ENCODE measurements at places on chromosomes 7 and 10. TPM values are rescaled to one million over a fixed set of nuclear protein-coding genes. Genes with fewer than 3 reads are reported as not detected.
A peak's percentile ranks its signal among the peaks of the same experiment; 100 is the strongest.

Gene INTS15
- polyA plus RNA-seq = 38.3 TPM

Gene DNMBP
- polyA plus RNA-seq = 43.4 TPM

Gene MACC1
- 8.5 TPM for polyA plus RNA-seq

Gene GDF2
- polyA plus RNA-seq = 0.20 TPM

Gene PMPCB
- polyA plus RNA-seq = 104 TPM

Gene PROSER2
- 2.9 TPM for polyA plus RNA-seq

Gene ZNF804B
- 0.07 TPM for polyA plus RNA-seq

Gene AKR1C4
- not detected for polyA plus RNA-seq

Gene FGFR2
- polyA plus RNA-seq = 263 TPM

Gene SFRP5
- 6.4 TPM for polyA plus RNA-seq

Gene SPDYE6
- 8.4 TPM for polyA plus RNA-seq

Gene SPDYE8
- polyA plus RNA-seq = 1.00 TPM

Gene CTAGE15
- 1.8 TPM for polyA plus RNA-seq

Gene ANKRD61
- polyA plus RNA-seq = 3.5 TPM

Gene ADAM12
- 14.8 TPM for polyA plus RNA-seq

Gene TMEM270
- not detected for polyA plus RNA-seq

Gene ATOH7
- polyA plus RNA-seq = 0.28 TPM

Gene DNAJC30
- 7.9 TPM for polyA plus RNA-seq

- DNase-seq = peak; percentile 46
These were observed 27.8 kb downstream of the DENND10 start for GRCh38 chr10:119131512-119132240.

- DNase-seq = no peak
These were observed 16.4 kb downstream of the GARIN1A start for GRCh38 chr7:128688492-128688891.

GRCh38 chr10:5902511-5903274 is 12.7 kb downstream of the FBH1 start:
- no peak for DNase-seq

- DNase-seq = no peak
These were observed 19.6 kb downstream of the GIMAP5 start for GRCh38 chr7:150756858-150757257.

- DNase-seq = no peak
These were observed 216.8 kb upstream of the KLF6 start for GRCh38 chr10:4001811-4002210.

DNA sequence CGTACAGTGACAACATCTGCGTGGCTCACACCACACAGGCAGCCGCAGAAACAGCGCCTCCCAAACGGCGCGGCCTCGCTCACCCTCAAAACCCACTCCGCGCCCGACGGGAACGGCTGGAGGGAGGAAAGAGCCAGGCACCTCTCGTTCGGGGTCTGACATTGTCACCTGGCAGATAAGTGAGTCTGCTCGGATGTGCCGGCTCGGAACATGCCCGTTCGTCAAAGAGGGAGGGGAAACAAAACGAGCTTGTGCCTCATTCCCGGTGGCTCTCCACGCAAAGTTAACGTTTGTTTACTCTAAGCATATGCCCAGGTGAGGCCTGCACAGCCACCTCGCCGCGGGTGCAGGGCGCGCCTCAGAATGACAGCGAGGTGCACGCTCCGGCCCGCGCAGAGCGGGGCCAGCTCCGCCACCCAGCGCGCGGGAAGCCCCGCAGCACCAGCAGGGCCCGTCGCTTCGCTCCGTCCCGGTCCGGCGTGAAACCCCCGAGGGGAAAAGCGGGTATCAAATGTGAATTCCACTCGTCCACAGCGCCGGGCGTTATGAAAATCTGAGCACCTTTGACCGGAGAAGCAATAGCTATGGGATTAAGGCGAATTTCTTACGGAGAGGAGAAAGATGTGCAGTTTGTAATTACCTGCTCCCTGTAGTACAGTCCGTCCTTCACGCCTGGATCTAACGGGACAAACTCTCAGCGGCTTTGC is 13.1 kb downstream of the CNPY1 start:
- DNase-seq = no peak

- DNase-seq = peak; percentile 96
These were observed 26.5 kb downstream of the TNRC18 start for GRCh38 chr7:5396999-5397663.

DNA sequence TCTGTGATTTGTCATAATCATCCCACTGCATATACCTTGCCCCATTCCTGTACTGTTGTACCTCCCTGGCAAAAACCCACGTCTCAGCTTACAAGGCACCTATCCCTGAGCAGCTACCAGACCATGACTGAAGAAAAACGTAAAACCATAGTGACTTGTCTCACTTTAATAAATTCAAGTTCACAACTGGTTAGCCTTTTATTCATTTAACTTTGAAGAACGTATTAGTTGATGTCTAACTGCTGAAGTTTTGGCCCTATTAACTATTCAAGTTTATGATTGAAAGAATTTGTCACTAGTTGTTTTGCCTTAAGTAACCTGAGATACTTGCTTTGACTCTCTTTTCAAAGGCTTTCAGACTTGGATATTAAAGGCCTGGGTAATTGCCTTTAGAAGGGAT is 59.7 kb downstream of the GALNT11 start:
- DNase-seq = no peak

DNA sequence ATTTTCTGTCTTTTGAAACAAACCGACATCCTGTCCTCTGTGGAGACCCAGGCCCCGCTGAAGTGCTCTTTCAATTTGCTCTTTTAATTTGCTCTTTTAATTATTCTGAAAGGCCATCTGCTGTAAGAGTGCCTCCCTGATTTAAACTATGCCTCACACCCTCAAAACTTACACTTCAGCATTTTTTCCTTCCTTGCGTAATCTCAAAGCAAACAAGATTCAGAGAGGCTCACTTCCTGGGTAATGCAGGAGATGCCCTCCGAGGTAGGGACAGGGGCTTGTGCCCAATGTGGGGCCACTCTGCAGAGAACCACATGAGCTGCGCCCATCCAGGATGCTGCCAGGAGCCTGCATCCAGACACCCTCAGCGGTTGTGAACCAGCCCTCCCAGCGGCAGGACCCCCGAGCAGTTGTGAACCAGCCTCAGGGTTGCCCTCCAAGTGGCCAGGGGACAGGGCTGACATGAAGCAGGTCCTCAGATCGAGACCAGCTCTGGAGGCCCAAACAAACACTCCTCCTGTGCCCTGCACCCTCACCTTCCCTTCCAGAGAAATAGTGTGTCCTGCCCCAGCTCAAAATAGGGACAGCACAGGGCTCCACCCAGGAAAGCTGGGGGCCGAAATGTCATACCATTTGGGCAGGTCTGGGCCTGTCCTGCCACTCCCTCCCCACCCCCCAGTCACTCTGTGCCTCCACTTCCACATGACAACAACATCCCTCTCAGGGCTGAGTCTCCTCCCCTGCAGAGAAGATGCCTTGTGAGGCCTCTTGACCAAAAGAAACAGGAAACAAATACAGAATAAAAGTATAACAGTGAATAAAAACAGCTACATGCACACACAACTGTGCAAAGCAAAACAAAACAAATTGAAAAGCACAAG is 190.4 kb downstream of the PTPRN2 start:
- peak; percentile 44 for DNase-seq

- no peak for DNase-seq
These were observed 45.0 kb downstream of the MKI67 start for GRCh38 chr10:128081222-128081621.

GRCh38 chr7:153858355-153858754 is 193.8 kb upstream of the DPP6 start:
- DNase-seq = no peak

DNA sequence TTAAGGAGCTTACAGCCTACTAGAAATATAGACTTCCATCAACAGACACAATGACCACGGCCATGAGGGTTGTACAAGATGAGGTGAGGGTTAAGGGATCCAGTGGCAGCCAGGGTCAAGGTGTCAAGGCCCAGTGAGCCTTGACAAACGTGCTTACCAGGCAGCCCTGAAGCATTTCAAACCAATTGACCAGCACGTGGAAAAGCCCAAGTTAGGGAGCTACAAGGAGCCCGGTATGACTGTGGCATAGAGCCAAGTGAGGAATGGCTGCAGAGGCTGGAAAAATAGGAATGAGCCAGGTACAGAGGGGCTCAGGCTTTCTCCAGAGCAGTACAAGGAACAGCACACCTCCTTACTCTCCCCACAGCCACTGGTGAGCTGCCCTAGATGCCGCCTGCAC is 12.7 kb downstream of the AFAP1L2 start:
- DNase-seq = no peak

GRCh38 chr7:83947260-83947659 is 247.3 kb downstream of the SEMA3A start:
- DNase-seq = no peak

DNA sequence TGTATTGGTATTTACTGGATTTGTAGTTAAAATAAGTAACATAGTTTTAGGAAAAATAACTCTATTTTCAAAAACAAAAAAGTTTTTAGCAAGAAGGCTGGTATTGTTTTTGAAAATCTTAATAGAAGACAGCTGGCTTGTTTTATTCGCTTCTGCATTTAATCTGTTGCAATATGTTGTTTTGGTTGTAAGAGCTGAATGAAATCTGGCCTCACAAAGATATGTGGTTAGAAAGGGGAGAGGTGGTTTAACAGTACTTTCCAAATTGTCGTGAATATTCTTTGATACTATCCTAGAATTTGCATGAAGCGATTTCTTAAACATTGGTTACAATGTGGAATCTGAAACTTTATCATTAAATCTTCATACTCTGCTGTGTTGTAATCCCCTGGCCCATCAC is 355.9 kb upstream of the FZD8 start:
- DNase-seq = no peak

- DNase-seq = no peak
These were observed 12.2 kb downstream of the BLNK start for GRCh38 chr10:96259150-96259549.

- no peak for DNase-seq
These were observed 672.4 kb upstream of the GALNT17 start for GRCh38 chr7:70459546-70459945.

DNA sequence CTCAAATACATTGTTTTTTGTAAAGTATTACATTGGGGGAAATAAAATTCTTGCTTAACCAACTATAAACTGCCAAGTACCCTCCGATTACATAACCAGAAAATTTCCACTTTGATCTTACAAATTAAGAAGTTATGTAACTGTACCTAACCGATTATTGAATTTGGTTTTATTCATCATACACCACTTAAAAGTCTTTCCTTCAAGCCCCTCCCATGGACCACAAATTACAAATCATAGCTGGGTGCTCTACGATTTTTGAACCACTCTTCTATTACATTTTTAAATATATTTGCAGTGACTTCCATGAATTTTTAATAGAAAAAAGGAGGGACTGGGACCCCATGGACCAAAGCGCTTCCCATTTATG is 630 bp downstream of the ZNF680 start:
- no peak for DNase-seq

DNA sequence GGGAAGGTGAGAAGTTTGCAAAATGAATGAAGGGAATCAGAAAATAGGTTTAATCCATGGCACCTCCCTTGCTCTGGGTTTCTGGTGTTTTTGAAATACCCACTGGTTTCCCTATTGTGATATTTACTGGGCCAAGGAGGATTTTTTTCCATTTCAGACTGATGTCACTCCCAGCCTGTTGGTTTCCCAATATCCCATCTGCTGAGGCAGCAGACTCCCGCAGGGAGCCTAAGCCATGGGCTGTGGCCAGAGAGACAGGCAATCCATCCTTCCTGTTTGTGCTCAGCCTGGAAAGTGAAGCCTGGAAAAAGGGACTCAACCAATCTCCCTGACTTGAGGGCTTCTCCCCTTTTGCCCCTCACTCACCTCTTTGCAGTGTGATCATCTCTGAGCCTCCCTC is 22.8 kb downstream of the FAM107B start:
- DNase-seq = peak; percentile 67

DNA sequence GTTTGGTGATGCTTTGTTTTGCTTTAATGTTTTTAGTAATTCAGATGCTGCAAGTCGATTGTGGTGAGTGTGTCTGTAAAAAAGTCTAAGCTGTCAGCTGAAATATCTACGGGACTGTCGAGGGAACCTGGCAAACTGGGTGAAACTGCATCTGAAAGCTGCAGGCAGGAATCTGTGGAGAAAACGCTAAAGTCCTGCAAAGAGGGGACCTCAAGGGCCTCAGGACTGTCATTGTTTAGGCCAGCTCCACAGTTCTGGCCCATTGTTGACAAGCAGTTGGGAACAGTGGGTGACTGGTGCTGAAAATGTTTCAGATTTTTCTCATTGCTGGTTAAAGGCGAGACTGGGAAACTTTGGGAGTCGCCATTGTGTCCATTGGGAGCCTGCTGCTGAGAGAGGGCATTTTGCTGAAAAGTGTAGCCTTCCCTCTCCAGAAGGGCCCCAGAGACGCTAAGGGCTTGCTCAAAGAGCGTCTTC is 1.8 kb downstream of the HOXA2 start:
- DNase-seq = no peak

GRCh38 chr7:116327135-116327534 is 116.8 kb downstream of the TES start:
- no peak for DNase-seq

DNA sequence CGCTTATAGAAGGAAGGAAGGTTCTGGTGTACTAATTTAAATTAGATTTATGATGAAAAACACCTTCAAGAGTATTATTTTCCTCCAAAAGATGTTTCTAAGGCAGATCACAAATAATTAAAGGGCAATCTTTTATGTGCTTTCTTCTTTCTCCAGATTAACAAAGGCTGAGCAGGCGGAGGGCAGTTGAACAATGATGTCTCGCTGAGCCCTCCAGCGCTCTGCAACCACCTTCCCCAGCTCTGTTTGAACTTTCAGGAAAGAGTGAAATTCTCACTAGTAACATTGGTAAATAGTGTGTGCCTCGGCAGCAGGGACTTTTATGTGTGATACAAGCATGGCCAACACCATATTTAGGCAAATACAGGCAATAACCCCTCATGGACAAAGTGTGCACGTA is 379.1 kb upstream of the MKI67 start:
- DNase-seq = no peak

DNA sequence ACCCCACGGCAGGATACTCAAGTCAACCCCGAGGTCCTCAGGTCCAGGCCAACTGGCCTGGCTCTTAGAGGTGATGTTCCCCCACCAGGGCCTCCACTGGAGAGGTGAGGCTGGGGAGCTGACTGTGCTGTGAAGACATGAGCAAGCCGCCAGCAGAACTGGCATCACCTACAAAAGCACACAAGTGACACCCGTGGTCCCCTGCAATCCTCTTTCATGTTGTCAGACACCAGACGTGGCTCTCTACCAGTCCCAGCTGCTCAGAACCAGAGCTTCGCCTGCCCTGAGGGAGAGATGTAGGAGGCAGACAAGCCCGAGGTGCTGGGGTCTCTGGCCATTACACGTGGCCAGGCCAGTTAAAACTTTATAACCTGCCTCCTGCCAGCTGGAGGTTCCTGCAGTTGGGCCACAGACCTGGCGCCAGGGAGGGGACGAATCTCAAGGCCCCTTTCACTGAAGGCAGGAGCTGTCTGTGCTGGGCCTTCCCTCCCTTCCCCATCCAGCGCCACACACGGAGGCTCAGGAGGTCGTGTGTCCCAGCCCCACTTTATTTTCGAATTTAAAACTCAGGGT is 2.2 kb downstream of the COMTD1 start:
- no peak for DNase-seq

- DNase-seq = no peak
These were observed 8.1 kb upstream of the PRKG1 start for GRCh38 chr10:51066231-51066630.

GRCh38 chr10:76244061-76244686 is 812.8 kb downstream of the LRMDA start:
- DNase-seq = peak; percentile 93
